ENCODE measurements at places on chromosomes 16 and 17. TPM values are rescaled to one million over a fixed set of nuclear protein-coding genes. Genes with fewer than 3 reads are reported as not detected.
A peak's percentile ranks its signal among the peaks of the same experiment; 100 is the strongest.

GRCh38 chr16:85916141-85916890, 17.4 kb downstream of the IRF8 start:
- peak; percentile 85 for DNase-seq

RHBDF2 gene
- 11.6 TPM for total RNA-seq

SMIM22 gene
- 580 TPM for total RNA-seq

TEFM gene
- 11.8 TPM for total RNA-seq

SP6 gene
- total RNA-seq = 4.4 TPM

DNA sequence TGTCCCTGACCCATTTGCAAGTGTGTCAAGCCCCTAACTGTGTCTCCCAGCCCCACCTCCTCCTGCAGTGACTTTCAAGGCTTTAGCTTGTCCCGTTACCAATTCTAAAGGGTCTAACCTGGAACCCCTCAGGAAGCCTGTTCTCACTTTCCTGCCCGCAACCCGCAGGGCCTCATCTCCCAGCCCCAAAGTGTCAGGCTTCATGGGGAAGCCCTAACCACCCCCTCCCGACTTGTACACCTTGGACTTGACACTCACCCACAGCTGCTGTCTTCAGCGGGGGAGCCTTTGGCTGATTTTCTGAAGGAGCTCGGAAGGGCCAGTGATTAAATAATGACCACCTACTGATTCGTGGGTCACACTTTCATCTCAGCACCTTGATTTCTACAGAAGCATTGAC, 33.1 kb downstream of the NLRC5 start:
- no peak for DNase-seq

GRCh38 chr16:29820271-29820701, at the start of gene MVP:
Gene MVP (plus strand): TSS chr16:29820462. CDS start chr16:29830550, 10,088 bp downstream.
- DNase-seq = peak; percentile 85

DNA sequence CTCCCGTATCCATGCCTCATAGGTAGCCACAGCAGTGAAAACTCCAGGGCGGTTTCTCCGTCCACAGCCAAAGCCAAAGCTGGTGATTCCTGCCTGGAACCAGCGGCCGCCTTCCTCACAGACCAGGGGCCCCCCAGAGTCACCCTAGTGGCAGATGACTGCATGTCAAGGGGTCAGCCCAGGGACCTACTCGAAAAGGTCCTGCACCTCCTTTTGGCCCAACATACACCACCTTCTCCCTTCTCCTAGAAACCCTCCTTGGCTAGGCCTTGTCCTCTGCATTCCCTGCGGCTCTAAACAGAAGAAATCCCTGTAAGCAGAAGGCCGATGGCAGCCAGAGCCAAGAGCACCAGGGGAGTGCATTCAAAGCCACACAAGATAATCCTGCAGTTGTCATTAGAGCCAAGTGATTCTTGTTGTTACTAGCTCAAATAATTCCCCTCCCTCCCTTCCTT, 6.1 kb downstream of the PRSS36 start:
- peak; percentile 12 for DNase-seq

DNA sequence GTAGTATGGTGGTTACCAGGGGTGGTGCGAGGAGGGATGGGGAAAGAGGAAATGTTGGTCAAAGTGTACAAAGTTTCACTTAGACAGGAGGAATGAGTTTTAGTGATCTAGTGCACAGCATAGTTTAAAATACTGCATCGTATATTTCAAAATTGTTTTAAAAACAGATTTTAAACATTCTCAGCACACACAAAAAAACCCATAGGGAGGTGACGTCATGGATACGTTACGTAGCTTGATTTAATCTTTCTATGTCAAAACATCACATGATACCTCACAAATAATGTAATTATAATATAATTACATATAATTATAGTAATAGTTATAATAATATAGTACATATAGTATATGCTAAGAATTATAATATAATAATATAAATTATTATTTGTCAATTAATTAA, 614.2 kb downstream of the TMEM114 start:
- DNase-seq = no peak

DNA sequence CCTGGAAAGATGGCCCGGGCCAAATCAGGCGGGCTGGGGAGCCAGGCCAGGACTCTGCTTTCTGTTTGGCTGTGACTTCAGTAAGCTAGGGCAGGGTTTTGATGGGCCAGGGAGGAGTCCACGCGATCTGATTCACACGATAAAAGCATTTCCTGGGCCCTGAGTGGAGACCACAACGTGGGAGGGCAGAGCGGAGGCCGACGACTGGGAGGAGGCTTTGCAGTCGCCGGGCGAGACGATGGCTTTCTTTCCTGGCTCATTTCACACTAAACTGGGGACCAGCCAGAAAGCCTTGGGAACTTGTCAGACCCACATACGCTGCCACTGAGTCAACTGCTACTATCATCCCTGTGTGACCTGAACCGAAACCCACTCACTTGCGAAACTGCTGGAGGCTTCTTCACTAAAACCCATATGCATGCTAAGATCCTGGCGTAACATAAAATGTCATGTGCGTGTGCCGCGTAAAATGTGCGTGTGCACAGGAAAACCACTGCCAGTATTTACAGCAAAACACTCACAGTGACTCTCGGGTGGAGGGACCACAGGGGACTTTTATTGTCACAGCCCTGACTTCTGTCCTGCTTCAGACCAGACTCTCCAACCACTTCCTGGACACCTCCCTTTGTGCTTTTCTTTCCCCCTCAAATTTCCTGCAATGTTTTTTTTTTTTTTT, 14.2 kb upstream of the RHBDF2 start:
- DNase-seq = peak; percentile 51

DNA sequence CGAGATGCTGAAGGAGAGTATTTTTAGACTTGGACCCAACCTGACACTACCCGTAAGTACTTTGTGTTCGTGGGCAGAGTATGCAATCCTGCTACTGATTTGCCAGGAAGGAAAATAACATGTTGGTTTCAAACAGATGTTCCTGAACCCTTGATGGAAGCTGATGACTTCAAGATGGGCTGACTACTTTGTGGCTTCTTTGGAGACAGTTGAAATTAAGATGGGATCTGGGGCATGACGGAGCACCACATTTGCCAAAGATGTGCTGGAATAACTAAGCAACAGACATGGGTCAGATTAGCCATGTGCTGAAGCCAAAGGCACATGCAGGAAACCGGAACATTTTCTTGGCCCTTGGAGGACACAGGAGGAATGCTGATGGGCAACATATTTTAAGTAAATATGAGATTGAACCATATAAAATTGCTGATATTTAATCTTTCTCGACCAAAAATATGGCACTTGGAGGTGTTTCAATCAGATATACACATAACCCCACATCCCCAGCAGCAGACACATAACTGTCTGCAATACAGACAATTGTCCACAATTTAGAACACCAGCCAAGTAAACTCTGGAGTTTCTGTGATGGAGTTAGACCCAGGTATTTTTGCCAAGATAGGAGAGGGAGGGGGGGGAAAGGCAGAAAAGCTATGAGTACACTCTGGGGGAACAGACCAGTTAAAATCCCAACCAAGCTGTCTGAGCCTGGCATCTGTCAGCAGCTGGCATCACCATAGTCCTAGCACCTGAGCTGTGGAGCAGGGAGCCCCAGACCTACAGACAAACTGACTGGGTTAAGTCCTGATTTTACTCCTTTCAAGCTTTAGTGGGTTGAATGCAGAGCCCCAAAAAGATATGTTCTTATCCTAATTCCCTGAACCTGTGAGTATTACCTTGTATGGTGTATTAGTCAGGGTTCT, 329.4 kb upstream of the CDH5 start:
- no peak for DNase-seq

- no peak for DNase-seq
These were observed 87.4 kb upstream of the GRIN2A start for GRCh38 chr16:10269632-10270031.

EVPLL gene
- 0.12 TPM for total RNA-seq

DNA sequence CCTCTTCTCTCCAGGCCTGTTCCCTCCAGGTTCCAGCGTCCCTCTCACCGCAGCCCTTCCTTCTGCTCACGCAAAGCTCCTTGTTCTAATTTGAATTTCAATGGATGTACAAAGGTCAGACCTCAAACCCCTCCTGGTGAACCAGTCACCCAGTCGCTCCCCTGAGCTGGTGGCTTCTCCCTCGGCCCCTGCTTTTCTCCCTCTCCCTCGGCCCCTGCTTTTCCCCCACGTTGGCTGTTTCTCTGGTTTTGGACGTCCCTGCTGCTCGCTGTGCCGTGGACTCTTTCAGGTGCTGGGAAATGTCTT, 8.6 kb upstream of the MSLN start:
- no peak for DNase-seq

CTRL gene
- total RNA-seq = 0.89 TPM

- no peak for DNase-seq
These were observed 52.0 kb upstream of the ACSM2B start for GRCh38 chr16:20628213-20628612.

- DNase-seq = no peak
These were observed 4.7 kb downstream of the CDC42EP4 start for GRCh38 chr17:73307130-73307529.

KNOP1 gene
- 22.8 TPM for total RNA-seq

DNA sequence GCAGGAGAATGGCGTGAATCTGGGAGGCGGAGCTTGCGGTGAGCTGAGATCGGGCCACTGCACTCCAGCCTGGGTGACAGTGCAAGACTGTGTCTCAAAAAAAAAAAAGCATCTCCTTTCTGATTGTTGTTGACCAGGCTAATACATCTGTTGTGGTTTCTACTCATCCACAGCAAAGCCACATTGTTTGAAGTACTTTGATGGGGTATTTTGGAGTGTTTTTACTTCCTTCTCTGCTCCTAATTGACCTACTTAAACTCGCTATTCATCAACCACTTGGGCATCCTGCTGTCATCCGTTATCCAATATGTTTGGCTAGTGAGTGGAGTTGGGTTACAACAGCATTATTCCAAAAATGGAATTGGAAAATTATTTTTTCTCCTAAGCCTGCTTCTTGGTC, 3.5 kb upstream of the CDC27 start:
- DNase-seq = no peak

- DNase-seq = no peak
These were observed 19.3 kb downstream of the PLD6 start for GRCh38 chr17:17186551-17187505.
